ENCODE measurements at places on chromosomes 7 and 10. TPM values are rescaled to one million over a fixed set of nuclear protein-coding genes. Genes with fewer than 3 reads are reported as not detected.

DNA sequence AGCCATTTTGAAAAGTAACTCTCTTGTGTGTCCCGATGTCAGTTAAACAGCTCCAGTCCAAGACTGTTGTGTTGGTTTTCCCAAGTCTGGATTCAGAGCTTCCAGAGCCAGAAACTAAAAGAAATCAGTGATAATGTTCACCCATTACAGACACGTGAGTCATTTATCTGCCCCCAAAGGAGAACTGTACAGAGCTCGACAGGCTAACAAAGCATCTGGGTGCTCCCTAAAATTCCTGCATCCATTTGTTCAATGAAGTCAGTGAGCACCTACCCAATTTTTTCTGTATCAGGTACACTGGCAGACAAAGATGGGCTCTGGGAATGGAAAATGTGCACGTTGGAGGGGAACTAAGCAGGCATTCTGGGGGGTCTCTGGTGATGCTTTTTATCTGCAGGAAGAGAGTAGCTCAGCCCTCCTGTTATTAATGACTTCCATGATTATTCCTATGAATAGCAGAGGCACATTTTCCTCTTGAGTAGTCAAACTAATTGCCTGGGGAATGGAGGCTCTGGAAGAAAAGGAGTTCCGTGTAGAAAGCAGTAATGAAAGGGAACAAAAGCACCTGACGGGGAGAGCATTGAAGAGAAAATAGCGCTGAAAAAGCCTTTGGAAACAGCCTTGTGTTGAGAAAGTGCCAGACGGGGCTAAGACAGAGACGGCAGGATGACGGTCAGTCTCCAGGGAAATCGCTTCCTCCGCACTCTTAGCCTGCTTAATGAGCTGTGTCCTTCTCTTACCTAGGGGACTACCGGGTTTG lies 75.3 kb downstream of the GAD2 start:
- no peak for DNase-seq

DNA sequence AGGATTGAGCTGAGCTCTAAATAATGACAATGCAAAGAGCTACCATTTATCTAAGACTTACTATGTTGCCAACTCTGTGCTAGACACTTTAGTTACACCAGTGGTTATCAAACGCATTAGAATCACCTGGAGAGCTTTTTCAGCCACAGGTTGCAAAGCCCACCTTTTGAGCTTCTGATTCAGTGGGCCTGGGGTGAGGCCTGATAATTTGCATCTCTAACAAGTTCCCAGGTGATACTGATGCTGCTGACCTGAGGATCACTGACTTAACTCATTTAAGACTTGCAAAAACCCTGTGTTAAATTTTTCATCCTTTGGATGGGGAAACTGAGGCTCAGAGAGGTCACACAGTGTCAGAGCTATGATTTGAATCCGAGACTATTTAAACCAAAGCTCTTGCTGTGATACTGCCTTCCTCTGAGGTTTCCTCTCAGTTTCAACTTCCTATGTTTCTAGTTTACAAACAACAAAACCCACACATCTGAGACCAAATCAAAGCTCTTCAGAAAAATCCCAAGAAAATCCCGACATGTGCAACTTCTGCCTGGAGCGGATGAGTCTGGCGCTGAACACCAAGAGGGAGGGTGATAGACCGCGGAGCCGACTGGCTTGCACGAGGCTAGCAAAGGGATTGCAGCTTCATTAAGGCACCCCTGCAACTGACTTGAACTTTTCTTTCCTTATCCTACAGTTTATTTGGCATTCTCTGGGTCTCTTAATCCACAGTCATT lies 124.9 kb downstream of the CYP26A1 start:
- no peak for DNase-seq

GRCh38 chr10:6061056-6061455 lies 1.1 kb downstream of the IL2RA start:
- DNase-seq, result no peak

- DNase-seq, result no peak
These were observed 31.1 kb downstream of the PLXDC2 start for GRCh38 chr10:19847321-19847720.

The CCNY gene
- polyA plus RNA-seq, result 10.6 TPM

The PLXDC2 gene
- 1.5 TPM for polyA plus RNA-seq

DNA sequence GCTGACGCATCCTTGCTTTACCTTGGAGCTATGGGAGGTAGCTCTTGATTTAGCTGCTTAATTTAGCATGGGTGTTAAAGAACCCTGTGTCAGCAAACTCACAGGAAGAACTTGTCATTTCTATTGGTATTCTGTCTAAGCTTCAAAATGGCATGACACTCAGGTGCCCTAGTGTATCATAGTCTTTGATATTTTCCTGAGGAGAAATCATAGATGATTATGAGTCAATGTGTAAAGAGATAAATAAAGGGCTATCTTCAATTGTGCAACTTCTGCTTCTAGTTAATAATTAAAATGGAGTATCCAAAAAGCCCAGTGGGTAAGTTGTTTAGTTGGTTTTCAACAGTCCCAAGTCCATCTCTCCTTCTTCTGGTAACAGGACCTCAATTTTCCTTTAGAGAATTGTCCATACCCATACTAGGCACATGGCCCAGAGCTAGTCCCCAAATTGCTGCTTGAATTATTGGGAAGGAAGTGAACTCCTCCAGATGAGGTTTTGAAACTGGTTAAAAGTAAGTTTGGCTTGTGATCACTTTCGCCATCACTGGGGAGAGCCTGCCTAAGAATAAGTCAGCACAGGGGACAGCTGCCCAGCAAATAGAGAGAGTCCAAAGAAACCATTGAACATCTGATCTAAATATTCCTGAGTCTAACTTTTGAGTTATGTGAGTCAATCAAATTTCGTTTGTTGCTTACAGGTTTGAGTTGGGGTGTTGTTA lies 169.0 kb upstream of the PHYHIPL start:
- DNase-seq, result no peak

The CCDC3 gene
- polyA plus RNA-seq, result 4.7 TPM

The C10orf105 gene
- 0.14 TPM for polyA plus RNA-seq

DNA sequence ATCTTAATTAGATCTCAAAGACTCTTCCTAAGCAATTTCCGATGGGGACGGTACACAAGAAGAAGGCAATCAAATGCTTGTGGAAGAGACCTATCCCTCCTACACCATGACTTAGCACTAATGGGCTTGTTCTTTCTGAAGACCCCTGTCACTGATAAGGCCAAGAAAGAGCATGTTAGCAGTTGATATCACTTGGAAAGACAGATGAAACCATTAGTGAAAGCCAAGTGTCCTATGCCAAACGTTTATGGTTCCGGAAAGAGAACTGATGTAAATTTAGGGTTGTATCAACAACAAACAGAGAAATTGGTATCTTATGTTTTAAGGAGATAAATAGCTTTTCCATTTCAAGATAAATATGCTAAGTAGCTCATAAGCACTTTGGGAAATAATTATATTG lies 6.5 kb downstream of the UROS start:
- no peak for DNase-seq

- DNase-seq, result no peak
These were observed 51.1 kb upstream of the EBF3 start for GRCh38 chr10:130015075-130015695.

DNA sequence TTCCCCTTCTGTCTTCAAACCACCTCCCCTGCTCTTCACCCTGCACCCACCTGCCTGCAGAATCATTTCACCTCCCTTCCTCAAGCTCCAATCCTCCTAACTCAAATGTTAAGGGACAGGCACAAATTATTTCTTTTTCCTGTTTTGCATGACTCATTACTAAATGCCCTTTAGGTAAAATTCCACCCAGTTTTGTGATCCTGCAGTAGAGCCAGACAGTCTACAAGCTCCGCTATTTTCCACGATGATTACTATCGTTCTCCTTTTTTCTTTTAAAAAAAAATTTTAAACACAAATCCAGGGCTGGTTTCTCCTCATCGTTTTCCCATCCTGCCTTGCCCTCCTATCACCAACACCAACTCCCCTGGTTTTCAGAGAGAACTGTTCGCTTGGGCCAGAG lies 186.8 kb upstream of the YAE1 start:
- no peak for DNase-seq

The PRPS1L1 gene
- not detected for polyA plus RNA-seq

The ELAPOR2 gene
- 1.6 TPM for polyA plus RNA-seq

The FXYD4 gene
- 0.28 TPM for polyA plus RNA-seq

DNA sequence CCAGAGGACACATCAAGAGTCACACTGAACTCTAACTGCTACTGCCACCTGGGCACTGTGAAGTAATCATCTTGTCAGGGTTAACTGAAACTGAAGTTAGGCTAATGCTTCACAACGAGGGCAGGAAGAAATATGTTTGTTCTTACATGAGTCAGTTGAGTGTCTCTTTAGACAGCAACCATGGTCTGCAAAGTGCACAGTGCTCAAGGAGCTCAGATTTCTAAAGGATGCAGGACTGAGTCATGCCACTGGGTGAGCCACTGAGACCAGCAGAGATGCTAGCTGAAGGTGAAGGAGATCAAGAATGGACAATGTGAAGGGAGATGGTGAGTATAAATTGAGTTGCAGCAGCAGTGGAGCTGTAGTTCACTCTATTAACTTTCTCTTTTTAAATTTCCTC lies 76.0 kb upstream of the CTTNBP2 start:
- DNase-seq, result no peak

- peak; percentile 82 for DNase-seq
These were observed 8.8 kb upstream of the AFAP1L2 start for GRCh38 chr10:114412907-114413797.

DNA sequence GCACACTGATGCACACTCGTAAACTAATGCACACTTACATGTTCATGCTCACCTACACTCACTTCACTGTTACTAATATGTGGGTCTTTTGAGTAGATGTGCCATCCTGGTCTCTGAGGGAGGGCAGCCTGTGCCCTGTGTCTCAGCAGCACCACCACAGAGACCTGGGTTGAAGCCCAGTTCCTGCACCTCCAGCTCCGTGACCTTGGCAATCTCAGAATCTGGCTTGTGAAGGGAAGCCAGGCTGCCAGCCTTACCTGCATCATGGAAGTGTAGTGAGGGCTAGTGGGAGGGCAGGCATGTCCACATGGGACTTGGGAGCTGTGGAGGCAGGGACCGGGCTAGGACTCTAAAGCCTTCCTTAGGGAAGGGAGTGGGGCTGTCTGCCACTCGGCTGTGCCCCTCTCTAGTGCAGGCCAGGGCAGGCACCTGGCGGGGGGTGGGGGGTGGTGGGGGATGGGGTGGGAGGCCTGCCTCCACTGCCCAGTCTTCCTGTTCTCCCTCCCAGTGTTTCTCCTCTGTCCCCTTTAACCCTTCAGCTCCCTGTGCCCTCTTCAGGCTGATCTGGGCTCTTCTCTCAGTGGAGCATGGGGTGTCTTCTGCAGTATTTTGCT lies 8.1 kb downstream of the ADCY1 start:
- peak; percentile 27 for DNase-seq

The CYCS gene
- polyA plus RNA-seq, result 28.0 TPM
